A673 (cell line): ENCODE measurements at places on chromosomes 12 and 14. TPM values are rescaled to one million over a fixed set of nuclear protein-coding genes. Genes with fewer than 3 reads are reported as not detected.

Gene TRHDE
- total RNA-seq = 17.6 and 24.5 TPM in 2 replicates

DNA sequence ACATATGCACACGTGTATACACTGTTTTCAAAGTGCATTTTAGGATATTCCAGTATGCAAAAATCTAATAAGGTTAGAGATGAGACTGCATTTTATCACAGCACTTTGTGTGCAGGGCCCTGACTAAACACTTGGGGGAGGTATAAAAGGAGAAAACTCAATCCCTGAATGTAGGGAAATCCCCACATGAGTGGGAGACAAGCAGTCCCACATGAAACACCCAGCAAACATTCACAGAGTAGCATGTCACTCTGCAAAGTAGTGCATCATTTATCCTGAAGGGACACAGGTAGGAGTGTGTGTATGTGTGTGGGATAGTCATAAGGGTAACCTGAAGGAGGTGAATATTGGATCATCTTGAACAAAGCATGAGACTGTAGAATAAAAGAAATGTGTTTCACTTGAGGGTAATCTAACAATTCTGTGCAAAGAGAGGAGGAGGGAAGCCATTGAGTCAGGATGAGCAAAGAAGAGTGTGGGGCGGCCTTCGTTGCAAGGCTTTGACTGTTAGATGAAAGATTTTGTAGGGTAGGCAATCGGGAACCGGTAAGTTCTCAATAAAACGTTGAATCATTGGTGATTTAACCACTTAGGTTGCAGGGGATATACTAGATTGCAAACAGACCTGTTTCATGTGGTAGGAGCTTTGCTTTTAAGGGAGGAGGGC is 2.9 kb downstream of the PRPF40B start:
- DNase-seq = no peak

- DNase-seq = no peak
These were observed 882.3 kb downstream of the LRFN5 start for GRCh38 chr14:42488965-42489364.

DNA sequence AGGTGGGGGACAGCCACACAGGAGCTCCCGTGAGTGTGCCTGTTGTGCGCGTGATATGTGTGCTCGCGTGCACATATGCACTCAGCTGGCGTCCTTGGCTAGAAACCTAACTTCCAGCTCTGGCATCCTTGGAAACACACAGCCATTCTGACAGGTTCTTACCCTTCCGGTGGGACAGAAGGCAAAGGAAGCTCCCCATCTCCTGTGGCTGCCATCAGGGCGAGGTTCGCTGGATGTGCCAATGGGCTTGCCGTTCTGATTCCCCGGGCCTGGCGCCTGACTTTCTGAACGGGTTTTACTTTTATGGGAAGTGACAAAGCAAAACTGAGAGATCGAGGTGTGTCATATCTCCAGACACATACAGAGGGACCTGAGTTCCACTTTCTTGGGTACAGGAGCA is 124.7 kb downstream of the PAPOLA start:
- DNase-seq = no peak

- no peak for DNase-seq
These were observed 1.3 kb downstream of the SETD3 start for GRCh38 chr14:99479160-99479905.
